ENCODE measurements at places on chromosomes 4 and X. TPM values are rescaled to one million over a fixed set of nuclear protein-coding genes. Genes with fewer than 3 reads are reported as not detected.

DNA sequence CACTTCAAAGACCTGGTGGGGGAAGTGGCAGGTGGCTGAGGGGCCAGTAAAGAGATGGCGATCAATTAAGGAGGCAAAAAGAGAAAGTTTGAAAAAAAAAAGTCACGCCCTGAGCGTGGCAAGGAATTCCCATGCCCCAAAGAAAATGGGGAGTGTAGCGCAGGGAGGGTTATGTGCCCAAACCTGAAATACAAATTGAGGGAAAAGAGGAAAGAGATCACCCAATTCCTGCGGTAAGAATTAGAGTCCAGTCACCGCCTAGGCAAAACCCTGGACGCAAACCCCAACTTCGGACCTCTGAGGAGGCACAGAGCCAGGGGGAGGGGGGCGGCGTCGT, 595 bp downstream of the ENOX2 start:
- DNase-seq, result no peak

- no peak for DNase-seq
These were observed 8.9 kb downstream of the BCLAF3 start for GRCh38 chrX:19981947-19982346.

DNA sequence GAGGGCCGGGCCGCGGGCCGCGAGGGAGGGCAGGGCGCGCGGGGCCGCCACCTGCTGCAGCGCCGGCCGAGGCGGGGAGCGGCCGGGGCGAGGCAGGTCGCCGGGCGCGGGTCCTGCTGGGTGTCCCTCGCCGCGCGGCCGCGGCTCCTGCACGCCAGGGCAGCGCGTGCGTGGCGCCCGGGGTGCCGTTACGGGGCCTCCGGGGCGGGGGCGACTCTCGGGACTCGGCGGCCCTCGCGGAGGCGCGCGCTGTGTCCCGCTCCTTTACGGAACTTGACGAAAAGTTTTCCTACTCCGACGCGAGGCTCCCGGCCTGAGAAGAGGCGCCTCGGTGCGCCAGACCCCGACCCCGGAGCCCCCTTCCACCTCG, 329 bp downstream of the TBC1D14 start:
- no peak for DNase-seq

DNA sequence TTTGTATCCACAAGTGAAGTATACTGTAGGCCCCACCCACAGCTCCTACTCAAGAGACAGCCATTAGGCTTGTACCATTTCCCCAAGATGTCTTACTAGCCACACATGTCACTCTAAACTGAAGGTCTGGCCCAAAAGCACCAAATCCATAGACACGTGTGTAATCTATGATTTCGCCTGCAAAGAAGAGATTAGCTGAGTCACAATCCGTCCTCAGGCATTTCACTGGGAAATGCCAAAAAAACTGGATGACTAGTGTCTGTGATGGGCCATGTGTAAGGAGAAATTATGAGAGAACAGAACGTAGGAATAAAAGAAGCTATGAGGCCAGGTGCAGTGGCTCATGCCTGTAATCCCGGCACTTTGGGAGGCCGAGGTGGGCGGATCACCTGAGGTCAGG, 21.9 kb upstream of the RP2 start:
- DNase-seq, result no peak

DNA sequence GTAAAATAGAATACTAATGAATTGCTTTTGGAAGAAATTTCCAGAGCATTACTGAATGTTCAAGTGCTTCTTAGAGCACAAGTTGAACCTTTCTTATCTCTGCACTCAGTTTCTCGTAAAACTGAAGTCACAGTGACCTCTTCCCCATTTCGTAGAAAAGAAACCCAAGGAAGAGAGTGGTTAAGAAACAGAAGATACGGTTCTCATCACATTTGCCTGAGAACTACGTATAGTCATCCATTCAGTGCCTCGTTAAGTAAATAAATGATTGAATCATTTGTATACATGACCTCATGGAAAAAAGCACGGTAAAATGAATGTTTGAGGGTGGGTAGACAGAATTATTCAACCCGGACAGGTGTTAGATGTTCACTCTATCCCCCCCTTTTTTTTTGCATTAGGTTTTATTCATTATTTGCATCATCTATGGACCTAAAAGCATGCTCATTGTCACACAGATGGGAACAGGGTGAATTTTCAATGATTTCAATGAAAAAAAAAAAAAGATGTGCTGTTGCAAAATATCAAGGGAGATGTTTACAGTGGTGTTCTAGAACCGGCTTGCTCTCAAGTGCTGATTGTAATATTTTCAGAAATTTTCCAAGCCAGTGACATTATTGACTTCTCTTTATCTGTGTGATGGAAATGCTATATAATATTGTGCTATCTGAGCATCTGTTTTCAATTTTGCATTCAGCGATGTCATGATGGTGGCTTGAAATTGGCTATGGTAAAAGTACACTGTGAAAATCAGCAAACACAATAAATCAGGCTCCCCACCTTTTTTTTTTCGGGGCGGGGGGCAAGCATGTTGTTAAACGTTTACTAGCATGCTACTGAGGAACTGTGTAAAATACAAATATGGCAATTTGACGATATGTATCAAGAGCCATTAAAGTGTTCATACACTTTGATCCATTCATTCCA, 4.3 kb downstream of the RHOH start:
- DNase-seq, result no peak

DNA sequence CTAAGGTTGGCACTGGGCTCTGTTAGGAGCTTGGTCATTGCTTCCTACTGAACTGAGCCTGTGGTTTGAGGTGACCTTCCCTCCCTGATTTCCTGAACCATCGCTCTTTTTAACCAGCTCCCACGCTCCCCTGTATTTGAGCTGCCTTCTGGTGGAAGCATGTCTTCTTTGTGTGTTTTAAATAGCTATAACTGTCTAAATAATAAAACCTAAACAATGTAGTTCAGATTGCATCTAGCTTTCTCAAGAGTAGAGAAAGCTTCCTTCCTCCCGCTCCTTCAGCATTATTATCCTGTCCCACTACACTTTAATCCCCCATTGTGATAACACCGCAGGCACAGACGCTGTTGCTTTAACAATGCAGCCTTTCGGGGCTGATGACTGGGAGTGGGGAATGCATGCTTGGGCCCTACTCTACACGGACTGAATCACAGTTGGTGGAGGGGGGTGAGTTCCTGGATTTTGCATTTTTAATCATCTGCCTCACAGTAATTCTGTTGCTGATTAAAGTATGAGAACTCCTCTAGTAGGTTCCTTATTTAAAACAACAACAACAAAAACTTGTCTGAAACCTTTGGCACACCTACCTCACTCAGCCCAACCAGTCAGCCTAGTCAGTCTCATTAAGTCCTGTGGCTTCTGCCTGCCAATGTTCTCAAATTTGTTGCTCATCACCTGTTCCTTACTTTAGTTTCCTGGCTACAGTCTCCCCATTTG, 6.6 kb downstream of the SMS start:
- DNase-seq, result no peak

DNA sequence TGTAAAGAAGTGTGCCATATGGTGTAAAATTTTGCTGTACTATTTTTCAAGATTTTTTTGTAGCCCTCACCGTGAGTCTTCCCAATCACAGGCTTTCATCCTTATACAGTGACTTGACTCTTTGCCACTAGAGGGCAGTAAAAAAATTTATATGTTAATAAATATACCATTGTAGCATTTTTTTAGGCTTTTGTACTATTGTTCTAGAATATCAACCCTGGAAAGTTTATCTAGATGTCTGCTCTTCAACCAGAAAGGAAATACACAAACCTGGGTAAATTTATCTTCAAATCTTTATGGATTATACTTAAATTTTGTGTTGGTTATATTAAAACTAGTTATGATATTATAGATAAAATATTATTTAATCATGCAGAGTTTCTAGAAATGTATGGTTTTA, 235.3 kb downstream of the TENM3 start:
- no peak for DNase-seq

GRCh38 chr4:165783626-165784025, 89.4 kb upstream of the TLL1 start:
- no peak for DNase-seq

GRCh38 chr4:67483868-67484602, 61.3 kb downstream of the CENPC start:
- no peak for DNase-seq

DNA sequence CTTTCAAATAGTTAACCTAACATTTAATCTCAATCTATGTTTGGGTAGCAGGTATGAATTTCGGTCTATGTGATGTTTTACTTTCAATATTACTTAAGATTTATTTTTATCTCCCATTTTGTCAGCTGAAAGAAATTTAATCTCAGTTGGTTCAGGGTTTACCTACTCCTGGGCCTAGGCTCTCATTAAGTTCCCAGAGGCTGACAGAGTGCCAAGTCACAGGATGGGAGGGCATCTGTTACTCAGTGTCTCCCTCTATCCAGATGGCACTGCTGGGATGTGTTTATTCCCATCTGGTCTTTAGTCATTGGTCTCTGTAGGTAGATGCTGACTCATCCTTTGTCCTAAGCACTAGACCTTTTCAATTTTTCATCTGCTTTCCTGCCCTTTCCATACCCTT, 129.4 kb upstream of the ARSJ start:
- DNase-seq, result no peak

DNA sequence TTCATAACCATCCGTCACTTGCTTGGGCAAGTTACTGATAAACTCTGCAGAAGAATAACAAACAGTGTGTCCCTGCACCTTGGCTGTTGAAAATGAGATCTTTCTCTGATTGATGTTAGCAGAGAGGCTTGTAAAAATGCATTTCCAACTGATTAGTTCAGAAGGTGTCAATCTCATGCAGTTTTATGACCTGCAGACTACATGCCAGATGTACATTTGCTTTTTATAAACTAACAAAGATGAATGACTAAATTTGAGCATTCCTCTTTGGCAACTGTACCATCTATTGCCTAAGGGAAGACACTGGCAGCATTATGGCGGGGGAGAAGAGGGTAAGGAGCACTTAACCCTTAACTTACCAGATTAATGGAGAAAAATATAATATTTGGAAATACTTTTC, 192.8 kb downstream of the DCTD start:
- no peak for DNase-seq

DNA sequence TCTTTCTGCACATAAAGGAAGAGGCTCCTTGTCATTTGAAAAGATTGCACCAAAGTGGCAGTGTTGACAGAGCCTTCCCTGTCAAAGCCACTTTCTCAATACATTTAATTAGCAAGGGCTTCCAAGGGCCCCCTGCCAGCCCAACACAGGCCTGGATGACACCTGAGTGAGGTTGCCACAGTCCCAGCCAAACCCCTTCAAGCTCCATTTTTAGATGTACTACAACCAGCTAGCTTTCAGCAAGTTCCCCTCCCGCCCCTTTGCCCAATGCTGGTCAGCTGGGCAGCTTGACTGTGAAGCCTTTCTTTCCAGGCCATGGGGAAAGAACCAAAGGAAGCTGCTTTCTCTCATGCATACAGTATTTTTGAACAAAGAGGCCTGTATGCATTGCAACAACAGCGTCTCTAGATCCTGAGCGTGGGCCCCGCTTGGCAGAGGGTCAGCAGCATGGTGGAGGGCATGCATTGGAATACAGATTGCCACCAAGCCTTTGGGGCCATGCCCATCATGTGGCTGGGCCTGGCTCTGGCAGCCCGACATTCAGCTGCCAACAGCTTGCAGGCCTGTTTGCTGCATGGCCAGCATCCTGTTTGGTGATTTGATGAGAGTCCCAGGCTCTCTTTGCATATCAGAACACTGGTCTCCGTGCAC, 261.1 kb upstream of the GATB start:
- no peak for DNase-seq

- DNase-seq, result no peak
These were observed 198.5 kb downstream of the SPATA18 start for GRCh38 chr4:52249581-52249980.

DNA sequence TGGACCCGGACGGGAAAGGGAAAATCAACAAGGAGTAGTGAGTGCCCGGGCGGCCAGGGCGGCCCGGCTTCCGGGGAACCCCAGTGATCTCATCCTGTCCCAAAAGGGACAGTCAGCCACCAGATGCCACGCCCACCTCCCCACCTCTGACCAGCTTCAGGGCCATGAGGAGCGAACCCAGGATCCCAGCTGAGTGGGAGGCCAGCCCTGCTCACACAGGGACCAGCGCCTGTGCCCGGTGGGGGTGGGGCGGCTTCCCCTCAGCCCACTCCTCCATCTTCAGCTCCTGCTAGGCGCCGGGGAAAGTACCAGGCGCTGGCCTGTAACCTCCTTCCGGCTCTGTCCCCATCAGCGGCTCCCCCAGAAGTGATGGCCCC, 6.2 kb downstream of the MYL5 start:
- DNase-seq, result no peak

Gene WDFY3
- 129 TPM for total RNA-seq

Gene CTPS2
- 14.4 TPM for total RNA-seq

Gene FREM3
- total RNA-seq, result 0.18 TPM

Gene TNIP3
- 1.2 TPM for total RNA-seq

Gene SPACA5
- total RNA-seq, result not detected

Gene ETDB
- total RNA-seq, result not detected

Gene GYPE
- 0.49 TPM for total RNA-seq

Gene RASGEF1B
- 0.95 TPM for total RNA-seq
